ENCODE measurements at places on chromosomes 5 and 9.
A peak's percentile ranks its signal among the peaks of the same experiment; 100 is the strongest.

DNA sequence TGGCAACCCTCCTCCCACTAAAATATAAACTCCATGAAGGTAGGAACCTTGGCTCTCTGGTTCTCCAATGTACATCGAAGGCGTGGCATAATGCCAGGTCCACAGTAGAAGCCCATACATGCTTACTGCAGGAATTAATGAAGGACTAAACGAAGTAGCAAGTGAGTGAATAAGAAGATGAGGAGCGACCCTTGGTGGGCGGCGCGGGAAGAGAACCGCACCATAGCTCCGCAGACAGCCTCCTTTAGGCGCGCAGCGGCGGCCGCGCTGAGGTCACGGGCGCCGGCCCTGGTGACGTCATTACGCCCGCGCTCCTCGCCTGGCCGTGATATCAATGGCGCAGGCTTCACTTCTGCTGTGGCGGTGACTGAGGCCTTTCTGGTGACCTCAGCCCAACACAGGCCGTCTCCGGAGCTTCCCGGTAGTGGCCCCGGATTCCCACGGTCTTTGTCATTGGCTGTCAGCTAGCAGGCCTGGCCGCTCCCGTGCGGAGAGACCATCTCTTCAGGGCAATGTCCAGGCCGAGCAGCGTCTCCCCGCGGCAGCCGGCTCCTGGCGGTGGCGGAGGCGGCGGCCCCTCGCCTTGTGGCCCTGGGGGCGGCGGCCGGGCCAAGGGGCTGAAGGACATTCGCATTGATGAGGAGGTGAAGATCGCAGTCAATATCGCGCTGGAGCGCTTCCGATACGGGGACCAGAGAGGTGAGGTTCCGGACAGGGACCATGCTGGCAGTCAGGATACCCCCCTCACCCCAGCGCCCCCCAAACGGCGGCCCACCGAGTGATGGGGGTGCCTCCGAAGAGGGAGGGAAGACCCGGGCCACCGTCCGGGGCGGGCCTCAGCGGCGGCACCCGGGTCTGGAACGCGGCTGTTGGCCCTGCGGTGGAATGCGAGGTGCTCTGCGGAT lies at the start of gene YTHDC2:
YTHDC2 (plus strand) TSS at position 311 of the 905 bp plus-strand sequence; CDS start at position 513, 202 bp downstream.
- peak; percentile 88 for DNase-seq

DNA sequence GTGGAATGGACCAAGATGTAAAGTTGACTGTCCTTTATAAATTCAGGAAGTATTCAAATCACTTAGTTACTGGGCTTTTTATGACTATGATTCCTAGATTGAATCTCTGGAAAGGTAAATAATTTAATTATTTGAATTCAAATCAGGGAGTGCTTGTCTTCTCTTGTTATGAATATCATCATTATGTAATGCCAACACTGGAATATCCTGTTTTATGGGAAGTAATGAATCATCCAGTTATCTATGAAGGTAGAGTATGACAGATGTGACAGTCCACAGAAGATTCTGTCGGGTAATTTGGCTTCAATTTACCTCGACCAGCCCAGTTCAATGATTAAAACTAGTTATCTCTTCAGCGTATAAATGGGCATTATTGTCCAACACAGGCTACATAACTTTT lies 141.0 kb upstream of the NUDT12 start:
- no peak for DNase-seq

DNA sequence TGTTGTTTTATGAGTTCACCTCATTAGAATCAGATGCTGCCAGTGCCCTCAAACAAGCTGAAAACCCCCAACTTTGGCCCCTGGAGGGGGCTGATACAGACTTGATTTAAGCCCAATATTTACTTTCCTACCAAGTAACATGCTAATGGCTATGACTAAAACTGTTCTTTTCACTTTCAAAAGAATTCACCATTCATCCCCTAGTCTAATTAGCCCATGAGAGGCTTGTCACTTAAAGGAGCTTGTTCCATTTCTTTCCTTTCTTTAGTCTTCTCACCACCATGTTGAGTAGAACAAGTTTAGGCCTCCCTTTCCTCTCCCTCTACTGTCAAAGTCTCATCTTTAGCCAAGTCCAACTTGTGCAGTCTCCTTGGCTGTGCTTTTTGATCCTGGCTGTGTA lies 50.4 kb downstream of the EPB41L4B start:
- DNase-seq: no peak

DNA sequence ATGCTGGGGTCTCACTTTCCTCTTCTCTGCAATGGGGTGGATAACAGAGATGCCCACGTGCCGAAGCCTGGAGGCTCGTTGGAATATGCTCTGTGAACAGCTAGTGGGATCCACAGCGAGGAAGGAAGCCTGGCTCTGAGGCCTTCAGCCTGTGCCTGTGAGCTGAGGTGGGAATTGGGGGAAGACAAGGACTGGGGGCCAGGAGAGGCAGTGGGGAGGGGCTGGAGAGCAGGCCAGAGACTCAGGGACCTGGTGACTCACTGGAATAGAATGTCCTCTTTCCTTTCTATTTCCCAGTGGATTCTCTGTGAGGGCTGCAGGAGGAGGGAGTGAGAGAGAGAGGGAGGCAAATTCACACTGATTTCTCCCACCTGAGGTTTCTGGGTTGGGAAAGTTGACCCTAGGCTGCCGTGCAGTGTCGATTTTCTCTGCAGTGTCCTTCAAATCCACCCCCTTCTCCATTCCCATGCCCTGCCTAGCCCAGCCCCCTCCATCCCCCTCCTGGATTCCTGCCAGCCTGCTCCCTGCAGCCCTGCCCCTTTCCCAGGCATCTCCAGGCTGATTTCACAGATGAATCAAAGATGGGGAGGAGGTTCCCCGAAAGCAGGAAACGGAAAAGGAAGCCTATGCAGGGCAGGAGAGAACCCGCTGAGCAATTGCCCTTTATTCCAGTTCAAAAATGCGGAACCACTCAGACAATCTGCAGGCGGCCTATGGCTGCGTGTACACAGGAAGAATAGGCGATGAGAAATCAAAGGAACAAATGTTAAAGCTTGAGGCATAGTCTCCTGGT lies 1.4 kb upstream of the SPAAR start:
- DNase-seq: no peak

Measured in stimulated activated CD4-positive, alpha-beta T cell treated with anti-CD3 and anti-CD28 coated beads, Interleukin-4, amount 100 ng/mL, for 1 hour (primary cell).